Cardiac atrium fibroblast (primary cell): ENCODE measurements at places on chromosomes 12 and 14. TPM values are rescaled to one million over a fixed set of nuclear protein-coding genes. Genes with fewer than 3 reads are reported as not detected.

Gene ASIC1
- 4.7 and 8.8 TPM in 2 replicates for total RNA-seq

Gene YARS2
- total RNA-seq: 20.6 and 21.7 TPM in 2 replicates

Gene SSPN
- total RNA-seq: 0.97 and 2.9 TPM in 2 replicates

Gene KRT82
- total RNA-seq: not detected in 2 replicates

Gene LRP1-AS
- total RNA-seq: not detected in 2 replicates

Gene GOLGA3
- total RNA-seq: 74.0 and 86.0 TPM in 2 replicates

Gene PSMA3
- total RNA-seq: 103 and 141 TPM in 2 replicates

Gene CCDC177
- 0.16 and 0.54 TPM in 2 replicates for total RNA-seq

Gene PLEKHH1
- under 0.01 TPM in 1 of 2 replicates, not detected in the other for total RNA-seq

Gene NRL
- total RNA-seq: 0.32 TPM in 1 of 2 replicates, not detected in the other

Gene GAS2L3
- 4.2 and 5.2 TPM in 2 replicates for total RNA-seq

Gene SDSL
- 0.81 and 4.0 TPM in 2 replicates for total RNA-seq

Gene ANGEL1
- total RNA-seq: 10.7 and 13.3 TPM in 2 replicates
